Omental fat pad (tissue), 4 donors: ENCODE measurements at places on chromosomes 12 and 14. TPM values are rescaled to one million over a fixed set of nuclear protein-coding genes. Genes with fewer than 3 reads are reported as not detected.

DNA sequence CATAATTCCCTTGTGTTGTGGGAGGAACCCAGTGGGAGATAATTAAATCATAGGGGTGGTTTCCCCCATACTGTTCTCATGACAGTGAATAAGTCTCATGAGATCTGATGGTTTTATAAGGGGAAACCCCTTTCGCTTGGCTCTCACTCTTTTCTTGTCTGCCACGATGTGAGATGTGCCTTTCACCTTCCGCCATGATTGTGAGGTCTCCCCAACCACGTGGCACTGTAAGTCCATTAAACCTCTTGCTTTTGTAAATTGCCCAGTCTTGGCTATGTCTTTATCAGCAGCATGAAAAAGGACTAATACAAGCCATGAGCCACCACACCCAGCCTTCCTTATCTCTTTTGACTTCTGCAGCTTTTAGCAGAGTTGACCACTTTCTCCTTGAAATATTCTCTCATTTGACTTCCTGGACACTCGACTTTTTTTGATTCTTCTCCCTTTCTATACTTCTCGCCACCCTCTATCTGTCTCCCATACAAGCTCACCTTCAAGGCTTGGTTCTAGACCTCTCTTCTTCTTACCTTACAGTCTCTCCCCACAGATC is 2.3 kb downstream of the MTERF2 start:
- DNase-seq: no peak

The GPR132 gene
- 7.7 TPM for total RNA-seq

The MMP14 gene
- 208 TPM for total RNA-seq

DNA sequence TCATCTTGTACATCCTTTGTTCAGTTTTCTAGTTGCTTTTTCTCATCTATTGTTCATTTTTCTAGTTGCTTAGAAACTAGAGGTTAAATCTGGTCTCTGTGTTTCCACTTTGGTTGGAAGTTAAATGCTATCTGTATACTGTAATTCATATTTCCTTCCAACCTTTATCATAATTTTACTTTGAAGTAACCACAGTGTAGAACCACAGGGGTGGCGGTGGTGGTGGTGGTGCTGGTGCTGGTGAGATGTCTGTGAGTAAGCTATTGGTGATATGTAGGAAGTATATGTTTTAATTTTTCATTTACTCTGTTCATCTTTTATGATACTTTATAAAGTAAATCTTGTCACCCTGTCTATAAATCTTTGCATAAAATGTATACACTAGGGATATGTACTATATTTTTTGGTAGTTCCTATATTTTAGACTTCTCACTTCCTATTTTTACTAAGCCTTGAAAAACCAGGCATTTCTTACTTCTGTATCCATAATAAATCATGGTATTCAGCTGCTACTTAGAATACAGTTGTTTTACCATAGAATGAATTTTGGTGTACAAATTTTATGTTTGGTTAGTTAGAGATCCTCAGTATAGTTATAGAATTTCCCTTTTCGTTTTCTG is 31.9 kb downstream of the CCDC91 start:
- no peak for DNase-seq

DNA sequence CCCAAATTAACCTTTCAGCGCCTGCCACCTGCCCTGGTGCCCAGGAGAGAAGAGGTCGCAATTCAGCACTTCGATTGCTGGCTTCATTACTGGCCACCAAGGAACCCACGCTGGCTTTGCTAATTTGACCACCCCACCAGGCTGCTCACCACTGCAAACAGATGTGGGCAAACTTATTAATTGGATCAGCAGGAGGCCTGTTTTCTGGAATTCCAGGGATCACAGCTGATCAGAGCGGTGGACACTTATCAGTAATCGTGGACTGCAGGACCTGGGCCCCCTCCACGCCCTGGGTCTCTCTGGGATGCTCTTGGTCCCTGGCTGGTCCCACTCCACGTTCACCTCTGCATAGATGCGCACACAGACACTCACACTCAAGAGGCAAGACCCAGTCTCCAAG is 27.8 kb downstream of the BEGAIN start:
- DNase-seq: no peak

DNA sequence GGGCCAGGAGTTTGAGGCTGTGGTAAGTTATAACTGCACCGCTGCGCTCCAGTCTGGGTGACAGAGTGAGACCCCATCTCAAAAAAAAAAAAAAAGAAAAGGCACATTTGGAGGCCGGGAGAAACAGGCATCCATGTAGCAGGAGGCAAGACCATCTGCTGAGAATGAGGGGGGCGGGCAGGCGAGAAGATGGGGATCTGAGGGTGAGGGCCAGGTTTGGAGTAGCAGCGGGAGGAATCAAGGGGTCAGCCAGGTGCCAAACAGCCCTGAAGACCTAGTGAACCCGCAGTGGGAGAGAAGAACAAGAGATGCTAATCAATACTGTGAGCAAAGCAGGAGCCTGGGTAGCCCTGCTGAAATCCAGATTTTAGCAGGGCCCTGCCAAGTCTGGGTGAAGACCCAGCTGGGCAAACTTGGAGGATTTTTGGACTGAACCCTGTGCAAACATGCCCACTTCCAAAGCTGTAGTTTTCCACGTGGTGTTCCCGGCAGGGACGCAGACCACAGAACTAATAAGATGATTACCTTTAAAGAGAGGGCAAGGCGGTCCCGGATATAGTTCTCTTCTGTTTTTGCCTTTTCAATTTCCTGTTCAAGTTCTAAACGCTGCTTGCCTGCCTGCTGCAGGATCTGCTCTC is 61.0 kb downstream of the NIN start:
- DNase-seq: no peak

GRCh38 chr12:6759741-6760140 is 6.4 kb upstream of the PTMS start:
- no peak for DNase-seq
